Hematopoietic multipotent progenitor cell treated with erythropoietin and hydrocortisone succinate and interleukin-3 and kit ligand, for 15 days (in vitro differentiated cells): ENCODE measurements at places on chromosomes 13 and 19.

GRCh38 chr13:113564331-113565023 lies 20.1 kb upstream of the TFDP1 start:
- no peak for DNase-seq

DNA sequence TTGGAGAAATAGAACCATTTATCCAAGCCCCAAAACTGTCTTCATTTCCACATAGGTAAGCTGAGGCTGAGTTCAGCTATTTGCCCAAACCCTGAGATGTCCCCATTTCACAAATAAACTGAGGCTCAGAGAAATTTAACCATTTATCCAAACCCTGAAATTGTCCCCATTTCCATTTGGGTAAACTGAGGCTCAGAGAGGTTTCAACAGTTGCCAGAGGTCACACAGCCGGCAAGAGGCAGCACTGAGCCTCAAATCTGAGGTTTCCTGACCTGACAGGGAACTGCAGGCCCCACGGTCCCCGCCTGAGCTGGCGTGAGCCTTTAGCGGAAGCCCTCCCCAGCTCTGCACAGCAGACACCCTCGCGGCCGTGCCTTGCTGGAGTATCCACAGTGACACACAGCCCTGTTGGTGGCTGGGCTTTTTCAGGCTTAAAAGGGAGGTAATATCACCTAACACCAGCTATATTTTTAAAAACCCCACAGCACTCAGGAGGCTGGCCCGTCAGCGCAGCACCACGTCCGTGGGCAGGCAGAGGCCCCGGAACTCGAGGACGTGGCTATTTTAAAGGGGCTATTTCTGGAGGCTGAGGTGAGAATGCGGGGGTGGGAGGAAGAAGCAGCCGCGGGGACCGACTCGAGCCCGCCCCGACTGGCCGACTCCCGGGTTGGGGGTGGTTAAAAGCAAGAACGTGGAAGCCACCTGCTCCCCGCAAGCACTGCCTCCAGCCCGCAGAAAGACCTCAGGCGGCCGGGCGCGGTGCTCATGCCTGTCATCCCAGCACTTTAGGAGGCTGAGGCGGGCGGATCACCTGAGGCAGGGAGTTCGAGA lies 18.5 kb downstream of the PTPRS start:
- DNase-seq = no peak

DNA sequence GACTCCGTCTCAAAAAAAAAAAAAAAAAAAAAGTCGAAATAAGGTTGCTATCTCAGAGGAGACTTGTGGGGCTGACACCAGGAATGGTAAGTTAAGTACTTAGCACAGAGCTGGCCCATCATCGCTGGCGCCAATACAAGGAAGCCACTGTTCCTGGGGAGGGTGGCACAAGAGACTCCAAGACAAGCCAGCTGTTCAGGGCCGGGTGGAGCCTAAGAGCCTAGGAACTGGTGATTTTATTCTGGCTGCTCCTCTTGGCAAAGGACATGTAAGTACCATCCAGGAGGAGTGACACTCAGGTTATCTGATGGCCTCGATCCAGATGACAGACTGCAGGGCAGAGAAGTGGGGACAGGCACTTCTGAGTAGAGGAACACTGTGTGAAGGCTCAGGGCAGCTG lies 3.8 kb downstream of the ELOF1 start:
- no peak for DNase-seq

DNA sequence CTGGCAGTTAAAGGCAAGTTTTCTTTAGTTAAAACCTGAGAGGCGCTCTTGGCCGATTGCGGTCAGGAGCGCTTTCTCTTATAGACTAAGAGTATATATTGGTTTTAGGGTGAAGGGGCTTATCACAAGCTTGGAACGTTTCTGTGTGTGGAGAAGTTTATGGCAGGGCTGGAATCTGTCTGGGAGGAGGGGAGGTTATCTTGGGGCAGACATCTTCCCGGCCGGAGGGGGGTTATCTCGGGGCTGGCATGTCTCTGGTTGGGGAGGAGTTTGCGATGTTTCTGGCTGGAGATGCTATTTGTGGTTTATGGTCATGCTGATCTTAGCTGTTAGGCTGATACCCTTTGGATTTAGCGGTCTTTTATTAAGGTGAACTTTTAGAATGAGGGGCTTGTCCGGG lies 18.3 kb downstream of the KDM4B start:
- no peak for DNase-seq

DNA sequence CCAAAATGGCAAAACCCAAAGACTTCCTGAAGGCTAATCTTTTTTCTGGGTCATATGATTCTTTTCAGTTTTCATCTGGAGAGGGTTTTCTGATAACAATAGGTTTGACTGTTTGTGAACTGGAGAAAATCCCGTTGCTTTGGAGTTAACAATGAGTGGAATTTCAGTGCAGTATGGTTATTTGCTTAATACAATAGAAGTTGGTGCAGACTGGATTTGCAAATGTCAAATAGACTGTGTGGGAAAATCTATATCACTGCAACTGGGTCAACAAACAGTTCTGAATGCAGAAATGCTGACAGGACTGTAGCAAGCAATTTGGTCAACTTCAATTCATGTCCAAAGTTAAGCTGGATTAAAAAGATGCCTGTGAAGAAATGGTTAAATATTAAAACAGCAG lies 267.5 kb upstream of the ARGLU1 start:
- no peak for DNase-seq

DNA sequence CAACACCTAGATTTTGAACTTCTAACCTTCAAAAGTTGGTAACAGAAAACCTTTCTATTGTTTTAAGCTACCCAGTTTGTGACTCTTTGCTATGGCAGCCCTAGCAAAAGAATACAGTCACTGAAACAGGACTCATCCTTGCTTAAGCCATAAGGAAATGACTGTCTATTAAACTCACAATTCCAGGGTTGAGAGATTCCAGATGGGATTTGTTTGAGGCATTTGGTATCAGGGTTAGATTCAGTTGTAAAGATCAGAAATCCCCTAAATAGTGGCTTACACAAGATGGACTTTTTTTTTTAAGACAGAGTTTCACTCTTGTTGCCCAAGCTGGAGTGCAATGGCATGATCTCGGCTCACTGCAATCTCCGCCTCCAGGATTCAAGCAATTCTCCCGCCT lies 41.1 kb upstream of the RGCC start:
- no peak for DNase-seq

DNA sequence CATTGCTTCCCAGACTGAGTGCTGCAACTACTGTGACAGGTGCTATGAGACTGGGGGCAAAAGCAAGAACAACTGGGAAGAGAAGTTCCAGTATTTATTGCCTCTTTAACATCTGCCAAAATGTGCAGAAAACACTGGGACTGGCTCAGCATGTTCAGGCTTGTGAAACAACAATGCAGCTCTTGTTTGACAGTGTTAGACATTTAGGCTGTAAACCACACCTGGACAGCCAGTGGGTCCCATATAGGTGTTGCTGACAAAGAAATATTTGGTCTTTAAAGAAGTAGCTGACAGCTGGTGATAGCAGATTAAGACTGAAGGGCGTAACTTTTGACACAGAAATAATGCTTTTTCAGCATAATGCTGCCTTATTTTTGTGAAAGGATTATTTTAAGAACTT lies 88.1 kb downstream of the STOML3 start:
- DNase-seq = no peak

DNA sequence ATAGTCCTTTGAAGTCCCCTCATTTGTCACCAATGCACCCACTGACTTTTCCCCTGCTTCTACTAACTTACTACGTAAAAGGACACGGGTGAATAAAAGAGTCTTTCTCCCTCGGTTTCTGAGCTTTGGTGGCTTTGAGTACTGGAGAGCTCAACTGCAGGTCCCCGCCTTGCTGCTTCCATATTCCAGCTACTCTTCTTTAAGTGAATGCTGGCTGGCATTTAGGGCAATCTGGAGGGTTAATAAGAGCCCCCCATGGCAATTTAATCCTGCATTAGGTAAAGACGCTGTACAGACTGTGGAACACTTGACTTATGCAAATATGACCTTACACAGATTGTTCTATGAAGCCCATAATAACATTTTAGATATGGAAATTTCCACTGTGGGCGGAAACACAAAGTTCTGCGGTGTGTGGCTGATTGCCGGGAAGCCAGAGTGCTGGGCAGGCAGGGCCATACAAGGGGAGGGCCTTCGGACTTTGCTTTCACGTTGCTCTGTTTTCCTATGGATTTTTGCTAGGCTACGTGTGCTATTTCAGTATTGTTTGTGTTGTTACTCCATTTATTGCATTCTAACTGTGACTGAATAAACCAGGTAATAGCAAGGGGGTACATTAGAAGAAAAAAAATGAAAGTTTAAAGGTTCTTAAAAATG lies 97.5 kb downstream of the SLC10A2 start:
- no peak for DNase-seq

GRCh38 chr19:48961051-48961649 lies 4.0 kb upstream of the FTL start:
- no peak for DNase-seq

DNA sequence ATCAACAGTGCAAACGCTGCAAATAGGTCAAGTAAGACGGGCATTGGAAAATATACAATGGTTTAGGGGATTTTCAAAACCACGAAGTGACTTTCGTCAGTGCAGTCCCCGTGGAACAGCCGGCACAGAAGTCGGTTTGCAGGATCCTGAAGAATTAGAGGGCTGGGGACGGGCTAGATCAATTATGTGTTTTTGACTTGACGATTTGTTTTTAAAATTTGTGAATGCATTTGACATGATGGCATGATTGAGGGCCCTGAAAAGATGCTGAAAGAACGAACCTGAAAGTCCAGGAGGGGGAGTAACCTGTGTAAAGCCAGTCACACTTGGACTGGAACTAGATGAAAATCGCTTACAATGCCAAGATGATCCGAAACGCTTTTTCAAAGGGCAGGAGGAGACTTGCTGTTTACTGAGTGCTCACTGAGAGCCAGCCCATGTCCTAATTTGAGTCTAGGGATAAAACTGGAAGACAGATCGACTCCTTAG lies 8.9 kb upstream of the DGKH start:
- no peak for DNase-seq

DNA sequence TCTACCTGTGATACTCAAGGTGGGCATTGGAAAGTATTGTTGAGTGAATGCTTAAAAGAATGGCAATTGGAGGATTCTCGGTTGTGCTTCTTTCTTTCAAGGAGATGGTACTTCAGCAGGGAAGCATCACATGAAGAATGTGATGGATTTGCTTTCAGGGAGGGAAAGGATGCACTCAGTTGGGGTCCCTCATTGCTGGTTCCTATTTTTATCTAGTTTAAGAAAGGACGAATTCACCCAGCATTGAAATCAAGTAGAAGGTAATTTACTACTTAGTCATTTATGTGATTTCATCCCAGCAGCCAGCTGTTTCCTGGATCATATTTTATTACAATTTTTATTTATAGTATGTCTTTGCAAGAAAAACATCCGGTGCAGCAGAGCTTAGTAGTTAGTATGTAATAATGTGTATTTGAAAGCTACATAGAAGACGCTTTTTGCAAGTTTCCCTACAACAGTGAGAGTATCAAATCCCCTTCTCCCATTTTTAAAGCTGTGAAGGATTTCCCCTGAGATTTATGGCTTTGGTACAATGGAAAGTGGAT lies 417.9 kb downstream of the GPC5 start:
- no peak for DNase-seq

DNA sequence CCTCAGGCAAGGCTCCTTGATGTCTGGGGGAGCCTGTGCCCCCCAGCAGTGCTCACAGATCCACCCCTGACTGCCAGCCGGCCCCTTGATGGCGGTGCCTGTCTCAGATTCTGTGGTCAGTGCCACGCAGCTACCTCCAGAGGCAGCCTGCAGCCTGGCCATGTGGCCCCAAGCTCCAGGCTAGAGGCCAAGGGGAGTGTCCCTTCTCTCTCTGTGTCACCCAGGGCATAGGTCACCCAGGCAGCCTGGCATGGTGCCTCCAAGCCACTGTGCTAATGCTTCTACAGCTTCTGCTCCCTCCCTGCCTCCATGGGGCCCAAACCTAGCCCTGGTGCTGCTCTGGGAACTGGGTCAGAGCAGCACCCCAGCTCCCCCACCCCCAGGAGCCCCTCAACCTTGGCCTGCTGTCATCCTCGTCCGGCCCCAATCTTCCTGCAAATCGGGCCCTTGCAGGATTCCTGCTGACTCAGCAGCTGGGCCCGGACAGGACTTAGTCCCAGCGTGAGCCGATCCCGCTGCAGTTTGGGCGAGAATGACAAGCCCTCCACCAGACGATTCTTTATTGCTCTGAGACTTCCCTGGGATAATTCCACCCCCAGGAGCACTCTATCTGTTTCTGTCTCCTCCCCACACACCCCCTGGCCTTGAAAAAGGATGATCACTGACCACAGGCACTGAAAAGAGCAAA lies 2.8 kb upstream of the ARL11 start:
- DNase-seq = no peak

- DNase-seq = no peak
These were observed 3.5 kb downstream of the C19orf67 start for GRCh38 chr19:14081797-14082674.

DNA sequence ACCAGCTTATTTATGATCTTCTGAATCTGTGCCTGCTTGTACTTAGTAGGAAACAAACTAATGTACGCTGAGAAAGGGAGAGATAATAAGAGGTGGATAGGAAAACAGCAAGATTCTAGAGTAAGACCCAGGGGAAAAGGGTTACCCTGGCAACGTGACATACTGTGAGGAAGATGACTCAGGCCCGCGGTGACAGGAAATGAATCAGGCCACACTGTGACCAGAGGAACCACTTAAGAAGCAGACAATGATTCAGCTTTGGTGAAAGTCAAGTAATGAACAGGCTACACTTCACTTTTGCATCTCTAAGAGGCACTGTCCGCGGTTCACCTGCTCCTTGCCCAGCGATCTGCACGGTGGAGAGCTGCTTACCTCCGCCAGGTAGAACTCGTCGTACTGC lies 158.2 kb downstream of the NALCN start:
- DNase-seq = no peak

- DNase-seq = no peak
These were observed 21.1 kb downstream of the IQCN start for GRCh38 chr19:18253130-18253529.

GRCh38 chr13:50200569-50200968 lies 185.3 kb downstream of the KCNRG start:
- no peak for DNase-seq

- no peak for DNase-seq
These were observed 12.3 kb downstream of the PLD3 start for GRCh38 chr19:40360708-40361241.

- DNase-seq = no peak
These were observed 47.7 kb upstream of the ALOX5AP start for GRCh38 chr13:30687601-30688000.

DNA sequence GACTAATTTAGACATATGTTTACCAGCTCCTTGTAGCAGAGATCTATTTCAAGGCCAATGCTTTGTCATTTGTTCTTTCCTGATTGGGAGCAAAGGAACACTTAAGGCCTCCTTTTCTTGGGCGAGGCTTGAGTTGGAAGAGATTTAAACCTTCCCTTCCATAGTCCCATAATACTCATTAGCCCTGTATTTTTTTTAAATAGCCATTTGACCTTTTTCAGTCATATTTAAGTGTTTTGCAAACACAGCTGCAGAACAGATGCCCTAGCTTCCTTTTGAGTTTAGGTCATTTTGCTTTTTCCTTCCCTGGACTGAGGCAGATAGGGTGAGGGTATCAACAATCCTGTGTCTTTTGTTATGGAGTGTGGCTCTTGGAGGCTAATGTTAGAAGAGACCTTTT lies 198.3 kb downstream of the NBEA start:
- no peak for DNase-seq

GRCh38 chr19:2607712-2608601 lies 94.5 kb downstream of the GNG7 start:
- DNase-seq = no peak
